Heart left ventricle (tissue), 16 donors: ENCODE measurements at places on chromosomes 2 and 18. TPM values are rescaled to one million over a fixed set of nuclear protein-coding genes. Genes with fewer than 3 reads are reported as not detected.

GRCh38 chr2:9770308-9771100 lies 72.8 kb upstream of the TAF1B start:
- no peak overlapping the region for H3K4me3 ChIP-seq
- DNase-seq, result peak; percentile 70
- peaks cover 23% of the 10 kb centered on the region for H3K4me1 ChIP-seq
- no peak overlapping the region for H3K27ac ChIP-seq
- no peaks in the 10 kb centered on the region for H3K27me3 ChIP-seq

DNA sequence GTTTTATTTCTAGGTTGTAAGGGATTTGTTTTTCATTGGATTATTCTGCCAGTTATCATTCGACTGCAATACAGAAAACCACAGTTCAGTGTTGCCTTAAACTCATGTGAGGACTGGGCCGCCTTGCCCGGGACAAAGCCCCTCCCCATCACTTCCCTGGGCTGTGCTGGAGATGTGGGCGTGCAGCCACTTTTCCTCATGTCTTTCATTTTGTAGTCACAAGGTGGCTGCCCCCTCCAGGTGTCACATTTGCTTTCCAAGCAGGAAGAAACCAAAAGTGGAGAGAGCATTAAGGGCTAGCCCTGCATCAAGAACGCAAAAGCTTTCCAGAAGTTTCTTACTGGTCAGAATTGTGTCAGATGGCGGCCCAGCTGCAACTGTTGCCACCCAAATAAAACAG lies 492.5 kb upstream of the ID2 start:
- H3K27me3 ChIP-seq, result no peaks in the 10 kb centered on the region
- H3K4me3 ChIP-seq, result no peak overlapping the region
- no peak for DNase-seq
- H3K27ac ChIP-seq, result no peak overlapping the region
- H3K36me3 ChIP-seq, result no peaks in the 10 kb centered on the region
- H3K4me1 ChIP-seq, result no peaks in the 10 kb centered on the region

DNA sequence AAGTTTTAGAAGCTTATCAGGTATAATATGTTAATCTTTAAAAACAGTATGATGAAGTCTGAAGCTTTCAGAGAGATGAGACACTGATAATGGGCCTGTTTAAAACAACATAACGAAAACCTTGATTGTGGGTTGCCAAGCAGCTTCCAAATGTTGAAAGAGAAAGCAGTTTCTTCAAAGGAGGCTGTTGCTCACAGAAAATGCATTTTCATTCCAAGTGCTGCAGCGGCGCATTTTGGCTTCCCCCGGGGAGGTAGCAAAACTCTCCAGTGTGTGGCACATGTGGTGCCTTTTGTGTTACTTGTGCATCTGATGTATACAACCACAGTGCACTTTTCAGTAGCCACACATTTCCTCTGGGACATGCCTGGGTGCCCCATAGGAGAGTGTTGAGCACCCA lies 66.1 kb downstream of the TMEFF2 start:
- no peak overlapping the region for H3K27ac ChIP-seq
- H3K27me3 ChIP-seq, result no peaks in the 10 kb centered on the region
- no peaks in the 10 kb centered on the region for H3K4me1 ChIP-seq
- H3K4me3 ChIP-seq, result no peak overlapping the region

DNA sequence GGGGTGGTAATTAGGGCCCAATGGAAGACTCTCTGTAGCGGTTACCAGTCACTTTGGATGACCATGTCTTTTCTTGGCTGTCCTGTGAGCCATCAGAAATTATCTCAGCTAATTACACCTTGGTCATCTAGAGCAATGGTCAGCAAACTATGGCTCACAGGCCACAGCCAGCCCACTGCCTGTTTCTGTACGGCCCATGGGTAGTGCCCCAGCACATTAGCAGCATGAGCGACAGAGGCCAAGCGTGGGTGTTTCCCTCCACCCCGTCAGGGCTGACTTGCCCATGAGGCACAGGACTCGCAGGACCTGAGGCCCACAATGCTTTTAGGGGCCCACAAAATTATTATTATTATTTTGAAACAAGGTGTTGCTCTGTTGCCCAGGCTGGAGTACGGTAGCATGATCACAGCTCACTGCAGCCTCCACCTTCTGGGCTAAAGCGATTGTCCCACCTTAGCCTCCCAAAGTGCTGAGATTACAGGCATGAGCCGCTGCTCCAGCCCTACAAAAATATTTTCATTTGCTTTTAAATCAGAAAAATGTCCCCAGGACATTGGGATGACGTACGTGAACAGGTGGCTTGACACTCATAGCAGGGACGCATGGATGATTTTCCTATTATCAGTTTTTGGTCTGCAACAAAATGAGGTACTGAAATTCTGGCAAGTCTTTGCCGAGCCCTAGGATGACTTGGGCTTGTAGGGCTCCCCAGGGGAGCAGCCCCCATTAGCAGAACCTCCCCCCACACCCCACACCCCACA lies 29.3 kb upstream of the CEP68 start:
- H3K4me1 ChIP-seq, result peaks cover 9% of the 10 kb centered on the region
- H3K4me3 ChIP-seq, result no peak overlapping the region
- H3K27ac ChIP-seq, result no peak overlapping the region
- peaks cover 15% of the 10 kb centered on the region for H3K36me3 ChIP-seq
- no peaks in the 10 kb centered on the region for H3K27me3 ChIP-seq
- no peak for DNase-seq

DNA sequence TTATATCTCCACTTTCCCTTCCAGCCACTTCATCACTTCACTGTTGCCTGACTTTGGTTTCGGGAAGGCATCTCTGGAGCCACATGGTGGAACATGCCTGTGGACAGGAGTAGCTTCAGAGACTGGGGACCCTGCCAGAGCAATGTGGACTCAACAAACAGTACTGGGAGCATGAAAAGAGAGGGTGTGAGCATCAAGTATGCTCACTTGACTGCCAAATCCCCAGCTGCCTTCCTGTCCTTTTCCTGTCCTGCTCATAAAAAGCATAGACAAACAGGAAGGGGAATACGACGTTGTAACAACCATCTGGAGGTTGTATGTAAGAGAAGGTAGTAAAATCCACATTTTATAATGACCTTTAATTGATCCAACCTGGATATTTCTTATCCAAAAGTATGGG lies 61.3 kb upstream of the CSRNP3 start:
- DNase-seq, result no peak
- no peak overlapping the region for H3K27ac ChIP-seq
- H3K36me3 ChIP-seq, result no peaks in the 10 kb centered on the region
- H3K4me1 ChIP-seq, result no peaks in the 10 kb centered on the region
- no peak overlapping the region for H3K4me3 ChIP-seq

- H3K36me3 ChIP-seq, result no peaks in the 10 kb centered on the region
- H3K27me3 ChIP-seq, result no peaks in the 10 kb centered on the region
- no peak overlapping the region for H3K4me3 ChIP-seq
- peak; percentile 83 for DNase-seq
Observed at GRCh38 chr2:20411361-20411894, 35.4 kb upstream of the RHOB start.

DNA sequence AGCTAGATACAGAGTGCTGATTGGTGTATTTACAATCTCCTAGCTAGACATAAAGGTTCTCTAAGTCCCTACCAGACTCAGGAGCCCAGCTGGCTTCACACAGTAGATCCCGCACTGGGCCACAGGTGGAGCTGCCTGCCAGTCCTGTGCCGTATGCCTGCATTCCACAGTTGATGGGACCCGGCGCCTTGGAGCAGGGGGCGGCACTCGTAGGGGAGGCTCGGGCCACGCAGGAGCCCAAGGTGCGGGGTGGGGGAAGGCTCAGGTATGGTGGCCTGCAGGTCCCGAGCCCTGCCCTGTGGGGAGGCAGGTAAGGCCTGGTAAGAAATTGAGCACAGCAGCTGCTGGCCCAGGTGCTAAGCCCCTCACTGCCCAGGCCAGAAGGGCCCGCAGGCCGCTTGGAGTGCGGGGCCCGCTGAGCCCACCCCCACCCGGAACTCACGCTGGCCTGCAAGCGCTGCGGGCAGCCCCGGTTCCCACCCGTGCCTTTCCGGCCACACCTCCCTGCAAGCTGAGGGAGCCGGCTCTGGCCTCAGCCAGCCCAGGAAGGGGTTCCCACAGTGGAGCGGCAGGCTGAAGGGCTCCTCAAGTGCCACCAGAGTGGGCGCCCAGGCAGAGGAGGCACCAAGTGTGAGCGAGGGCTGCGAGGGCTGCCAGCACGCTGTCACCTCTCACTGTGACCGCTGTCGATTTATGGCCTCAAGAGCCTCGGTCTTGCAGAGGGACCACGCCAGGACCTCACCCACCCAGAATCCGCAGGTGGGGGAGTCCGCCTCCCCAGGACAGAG lies 76.5 kb downstream of the MEX3C start:
- H3K27ac ChIP-seq, result no peak overlapping the region
- H3K36me3 ChIP-seq, result no peaks in the 10 kb centered on the region
- no peaks in the 10 kb centered on the region for H3K4me1 ChIP-seq
- no peak for DNase-seq
- H3K4me3 ChIP-seq, result no peak overlapping the region

DNA sequence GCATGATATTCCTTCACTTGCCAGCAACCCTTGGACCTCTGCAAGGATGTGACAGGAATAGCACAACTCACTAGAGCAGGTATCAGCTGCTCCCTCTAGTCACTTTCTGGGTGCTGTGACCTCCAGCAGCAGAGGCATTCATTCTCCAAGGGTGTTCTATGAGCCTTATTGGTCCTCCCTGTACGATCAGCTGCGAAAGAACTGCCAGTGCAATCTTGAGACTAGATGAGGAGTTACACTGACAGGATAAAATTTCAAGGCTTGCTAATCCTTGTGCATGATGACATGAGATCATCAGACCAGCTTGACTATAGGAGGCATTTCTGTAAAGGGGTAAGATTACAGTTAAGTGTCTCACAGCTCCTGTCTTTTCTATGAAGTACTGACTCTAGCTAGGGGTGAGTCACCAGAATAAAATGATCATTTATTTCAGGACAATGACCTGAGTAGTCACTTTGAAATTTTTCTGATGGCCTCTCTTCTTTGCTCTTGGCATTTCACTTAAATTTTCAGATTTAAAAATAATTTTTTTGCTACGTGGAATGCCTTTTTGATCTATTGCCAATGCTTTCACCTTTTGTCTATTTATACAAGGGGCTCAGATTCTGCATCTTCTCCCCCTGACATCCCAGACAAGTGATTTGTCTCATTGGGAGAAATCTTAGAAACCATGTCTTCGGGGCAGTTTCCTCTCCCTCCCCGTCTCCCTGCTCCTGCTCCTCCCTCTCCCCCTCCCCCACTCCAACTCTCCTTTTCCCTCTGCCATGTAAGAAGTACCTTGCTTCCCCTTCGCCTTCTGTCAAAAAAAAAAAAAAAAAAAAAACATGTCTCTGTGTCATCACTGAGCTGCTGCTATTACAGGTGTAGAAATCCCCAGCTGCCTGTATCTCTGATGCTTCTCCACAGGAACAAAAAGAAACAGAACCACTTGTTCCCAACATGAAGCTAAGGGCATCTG lies 49.2 kb upstream of the FRZB start:
- no peak overlapping the region for H3K27ac ChIP-seq
- no peaks in the 10 kb centered on the region for H3K27me3 ChIP-seq
- H3K4me1 ChIP-seq, result no peaks in the 10 kb centered on the region
- no peak overlapping the region for H3K4me3 ChIP-seq
- H3K36me3 ChIP-seq, result no peaks in the 10 kb centered on the region

- no peak overlapping the region for H3K27ac ChIP-seq
- H3K4me3 ChIP-seq, result no peak overlapping the region
- no peaks in the 10 kb centered on the region for H3K27me3 ChIP-seq
- no peaks in the 10 kb centered on the region for H3K36me3 ChIP-seq
- no peaks in the 10 kb centered on the region for H3K4me1 ChIP-seq
Observed at GRCh38 chr2:192228685-192229084, 34.0 kb upstream of the TMEFF2 start.

- DNase-seq, result no peak
- H3K27ac ChIP-seq, result no peak overlapping the region
Observed at GRCh38 chr2:33072614-33073013, 125.9 kb downstream of the LTBP1 start.

- DNase-seq, result no peak
- no peak overlapping the region for H3K4me3 ChIP-seq
- no peak overlapping the region for H3K27ac ChIP-seq
- H3K36me3 ChIP-seq, result no peaks in the 10 kb centered on the region
Observed at GRCh38 chr2:152309352-152310214, 25.4 kb upstream of the FMNL2 start.

GRCh38 chr2:15894481-15895144 lies 45.7 kb upstream of the MYCN start:
- H3K4me3 ChIP-seq, result no peak overlapping the region
- H3K27ac ChIP-seq, result no peak overlapping the region
- H3K27me3 ChIP-seq, result no peaks in the 10 kb centered on the region
- DNase-seq, result no peak
- H3K36me3 ChIP-seq, result no peaks in the 10 kb centered on the region
- peaks cover 6% of the 10 kb centered on the region for H3K4me1 ChIP-seq

- peaks cover 5% of the 10 kb centered on the region for H3K4me1 ChIP-seq
- no peak overlapping the region for H3K4me3 ChIP-seq
- H3K27ac ChIP-seq, result peak overlapping the region; percentile 56
Observed at GRCh38 chr2:178241844-178242551, 47.7 kb downstream of the OSBPL6 start.

GRCh38 chr2:77296791-77297190 lies 225.4 kb downstream of the LRRTM4 start:
- H3K27ac ChIP-seq, result no peak overlapping the region
- no peaks in the 10 kb centered on the region for H3K4me1 ChIP-seq
- no peaks in the 10 kb centered on the region for H3K36me3 ChIP-seq
- H3K4me3 ChIP-seq, result no peak overlapping the region

- peaks cover 4% of the 10 kb centered on the region for H3K4me1 ChIP-seq
- H3K4me3 ChIP-seq, result no peak overlapping the region
- DNase-seq, result no peak
Observed at GRCh38 chr18:62741118-62741566, 25.8 kb downstream of the PHLPP1 start.

DNA sequence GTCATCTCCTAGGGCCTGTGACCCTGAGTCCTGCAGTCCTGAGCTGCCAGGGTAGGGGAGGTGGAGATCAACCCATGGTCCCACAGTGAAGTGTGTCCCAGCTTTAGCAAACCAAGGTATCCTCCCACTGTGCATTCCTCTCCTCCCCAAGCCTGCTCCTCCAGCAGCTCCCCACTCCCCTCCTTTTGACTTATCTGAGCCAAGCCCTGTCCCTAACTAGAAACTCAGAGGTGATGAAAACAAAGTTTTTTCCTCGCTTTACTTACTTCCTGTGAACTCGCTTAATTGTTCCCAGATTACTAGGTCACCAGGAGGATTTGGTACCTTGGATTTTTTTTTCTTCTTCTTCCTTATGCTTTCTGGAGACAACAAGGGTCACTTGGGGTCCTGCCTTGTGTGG lies 80.8 kb downstream of the EHD3 start:
- DNase-seq, result no peak
- H3K4me3 ChIP-seq, result no peak overlapping the region
- H3K36me3 ChIP-seq, result no peaks in the 10 kb centered on the region
- peaks cover 3% of the 10 kb centered on the region for H3K4me1 ChIP-seq
- no peaks in the 10 kb centered on the region for H3K27me3 ChIP-seq

IKZF2 gene
- total RNA-seq, result 7.2 TPM

COL4A4 gene
- 3.0 TPM for total RNA-seq

KLHL41 gene
- 263 TPM for total RNA-seq

RGPD3 gene
- 0.09 TPM for total RNA-seq

GPBAR1 gene
- total RNA-seq, result 1.8 TPM

C2orf72 gene
- not detected for total RNA-seq

DCDC2C gene
- not detected for total RNA-seq

LGALSL gene
- total RNA-seq, result 6.4 TPM

IL36RN gene
- not detected for total RNA-seq

REEP1 gene
- total RNA-seq, result 24.0 TPM
